ENCODE measurements at places on chromosomes 6 and 20. TPM values are rescaled to one million over a fixed set of nuclear protein-coding genes. Genes with fewer than 3 reads are reported as not detected.

The BCAS4 gene
- 1.00 TPM for total RNA-seq

The SIM1 gene
- total RNA-seq: not detected

The TP53INP2 gene
- total RNA-seq: 9.3 TPM

The SEMG1 gene
- total RNA-seq: not detected

The MYB gene
- total RNA-seq: not detected

The CASP8AP2 gene
- total RNA-seq: 10.5 TPM

All from mammary microvascular endothelial cell (primary cell).